ENCODE measurements at places on chromosomes 11 and 22. TPM values are rescaled to one million over a fixed set of nuclear protein-coding genes. Genes with fewer than 3 reads are reported as not detected.

DNA sequence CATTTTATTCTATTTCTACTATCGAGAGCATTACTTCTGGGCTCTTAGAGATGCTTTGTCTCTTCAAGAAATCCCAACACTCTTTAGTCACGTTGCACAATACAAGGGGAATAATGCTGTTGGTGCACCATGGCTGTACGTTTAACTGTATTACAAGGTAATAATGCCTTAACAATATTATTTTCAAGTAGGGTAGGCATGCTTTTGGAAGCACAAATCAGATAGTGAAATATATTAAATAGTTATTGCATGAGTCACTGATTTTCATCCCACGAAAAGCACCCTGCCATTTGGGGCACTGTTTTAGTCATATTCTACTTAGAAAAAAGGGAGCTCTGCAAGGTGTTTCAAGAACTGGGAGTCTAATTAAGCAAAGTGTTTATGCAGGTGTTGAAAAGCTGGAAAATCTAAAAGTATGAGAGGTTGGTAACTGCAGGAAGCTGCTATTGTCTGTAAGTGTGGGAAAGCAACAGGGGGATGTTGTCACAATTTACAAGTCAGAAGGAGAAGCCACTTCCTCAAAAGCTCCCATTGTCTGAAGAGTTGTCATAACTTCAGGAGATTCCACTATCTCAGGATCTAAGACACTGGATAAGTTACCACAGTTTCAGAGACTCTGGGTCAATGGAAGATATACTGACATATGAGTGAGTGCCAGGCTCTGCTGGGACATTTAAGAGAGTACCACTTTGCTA lies 218.2 kb downstream of the JRKL start:
- H3K4me1 ChIP-seq: no peaks in the 10 kb centered on the region
- DNase-seq: no peak
- H3K27me3 ChIP-seq: no peaks in the 10 kb centered on the region
- no peaks in the 10 kb centered on the region for H3K36me3 ChIP-seq
- H3K4me3 ChIP-seq: no peak overlapping the region
- no peak overlapping the region for H3K27ac ChIP-seq

DNA sequence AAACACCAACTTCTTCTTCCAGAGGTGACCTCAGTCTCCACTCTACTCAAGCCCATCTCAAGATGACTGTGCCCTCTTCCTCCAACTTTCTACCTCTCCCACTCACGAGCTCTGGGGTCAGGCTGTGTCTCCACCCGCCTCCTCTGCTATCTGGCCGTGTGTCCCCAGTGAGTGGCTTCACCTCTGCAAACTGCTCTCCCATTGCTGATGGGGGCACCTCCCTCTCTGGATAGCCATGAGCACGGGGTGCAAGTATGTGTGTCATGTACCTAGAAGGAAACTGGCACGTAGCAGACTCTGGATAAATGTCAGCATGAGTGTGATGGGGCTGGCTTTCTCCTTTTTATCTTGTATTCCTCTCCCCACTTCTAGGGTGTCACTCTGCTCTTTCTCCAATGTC lies 18.3 kb upstream of the RAC2 start:
- H3K4me1 ChIP-seq: peaks cover 25% of the 10 kb centered on the region
- no peak overlapping the region for H3K4me3 ChIP-seq
- no peaks in the 10 kb centered on the region for H3K36me3 ChIP-seq
- DNase-seq: no peak

The CD248 gene
- total RNA-seq: not detected

The PRRG4 gene
- not detected for total RNA-seq

DNA sequence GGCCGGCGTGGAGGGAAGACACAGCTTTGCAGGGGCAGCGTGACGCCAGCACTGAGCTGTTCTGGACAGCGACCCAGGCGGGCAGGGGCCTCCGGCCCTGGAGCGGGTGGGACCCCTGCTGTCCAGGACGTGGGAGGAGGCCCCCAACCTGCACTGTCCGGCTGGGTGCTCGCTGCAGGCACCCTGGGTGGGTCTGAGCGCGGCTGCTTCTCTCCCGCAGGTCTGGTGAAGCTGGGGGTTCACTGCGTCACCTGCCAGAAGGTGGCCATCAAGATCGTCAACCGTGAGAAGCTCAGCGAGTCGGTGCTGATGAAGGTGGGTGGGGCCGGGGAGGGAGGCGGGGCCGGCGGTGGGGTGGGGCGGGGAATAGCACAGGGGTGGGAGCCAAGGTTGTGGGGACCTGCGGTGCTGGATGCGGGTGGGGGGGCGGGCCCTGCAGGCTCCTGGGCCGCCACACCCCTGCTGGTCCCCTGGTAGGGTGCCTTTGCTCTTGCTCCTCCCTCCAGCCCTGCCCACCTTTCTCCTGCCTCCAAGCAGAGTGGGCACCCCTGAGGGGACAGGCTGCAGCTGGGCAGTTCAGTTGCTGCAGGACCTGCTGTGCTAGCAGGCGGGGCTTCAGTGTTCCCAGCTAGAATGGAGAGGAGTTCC lies 46.2 kb downstream of the BRSK2 start:
- H3K36me3 ChIP-seq: no peaks in the 10 kb centered on the region
- H3K27me3 ChIP-seq: no peaks in the 10 kb centered on the region
- H3K27ac ChIP-seq: no peak overlapping the region
- H3K4me1 ChIP-seq: no peaks in the 10 kb centered on the region
- no peak overlapping the region for H3K4me3 ChIP-seq

- H3K4me1 ChIP-seq: no peaks in the 10 kb centered on the region
- no peak for DNase-seq
- H3K27me3 ChIP-seq: no peaks in the 10 kb centered on the region
- H3K4me3 ChIP-seq: no peak overlapping the region
Observed at GRCh38 chr11:120545813-120546212, 34.3 kb downstream of the GRIK4 start.

DNA sequence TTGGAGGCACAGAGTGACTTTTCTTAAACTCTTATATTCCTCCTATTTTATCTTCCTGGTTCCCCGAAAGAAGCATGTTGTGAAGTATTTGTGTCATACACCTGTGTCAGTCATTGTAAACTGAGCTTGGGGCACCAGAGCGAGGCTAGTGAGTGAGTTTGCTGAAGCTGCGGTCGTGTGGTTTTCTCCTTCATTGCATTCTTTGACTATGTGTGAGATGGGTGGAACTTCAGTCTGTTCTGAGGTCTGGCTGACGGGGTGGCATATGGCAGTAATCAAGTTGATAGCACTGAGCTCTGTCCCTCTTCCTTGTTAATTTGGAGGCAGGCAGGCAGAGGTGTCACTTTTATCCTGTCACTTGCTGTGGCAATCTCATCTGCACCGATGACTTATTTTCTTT lies 4.2 kb downstream of the VPS26B start:
- no peak overlapping the region for H3K4me3 ChIP-seq
- no peaks in the 10 kb centered on the region for H3K36me3 ChIP-seq
- H3K4me1 ChIP-seq: peaks cover 63% of the 10 kb centered on the region

DNA sequence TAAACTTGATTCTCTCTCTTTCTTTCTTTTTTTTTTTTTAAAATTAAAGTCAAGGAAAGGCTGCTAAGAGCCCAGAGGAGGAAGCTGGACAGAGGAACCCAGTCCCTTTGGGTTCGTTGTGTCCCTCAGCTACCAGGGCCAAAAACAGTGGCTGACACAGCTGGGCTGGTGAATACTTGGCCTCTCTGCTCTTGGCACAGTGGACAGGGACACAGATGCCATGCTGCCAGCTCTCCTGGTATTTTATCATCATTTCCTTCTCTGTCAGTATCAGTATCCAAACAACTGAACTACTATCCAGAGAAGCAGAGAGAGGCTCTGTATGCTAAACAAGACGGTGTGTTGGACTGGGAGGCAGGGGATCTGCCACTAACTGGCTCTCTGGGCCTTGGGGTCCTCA lies 123.7 kb upstream of the CCDC90B start:
- H3K4me1 ChIP-seq: no peaks in the 10 kb centered on the region
- H3K4me3 ChIP-seq: no peak overlapping the region
- H3K27ac ChIP-seq: no peak overlapping the region
- DNase-seq: no peak
- H3K36me3 ChIP-seq: no peaks in the 10 kb centered on the region
- H3K27me3 ChIP-seq: no peaks in the 10 kb centered on the region

The PKDREJ gene
- total RNA-seq: not detected

The NLRP10 gene
- total RNA-seq: not detected

- no peaks in the 10 kb centered on the region for H3K4me1 ChIP-seq
- H3K4me3 ChIP-seq: no peak overlapping the region
- no peak for DNase-seq
- H3K27me3 ChIP-seq: no peaks in the 10 kb centered on the region
Observed at GRCh38 chr11:64378335-64378880, 19.4 kb downstream of the RPS6KA4 start.

The PPP2R1B gene
- total RNA-seq: 39.1 TPM

DNA sequence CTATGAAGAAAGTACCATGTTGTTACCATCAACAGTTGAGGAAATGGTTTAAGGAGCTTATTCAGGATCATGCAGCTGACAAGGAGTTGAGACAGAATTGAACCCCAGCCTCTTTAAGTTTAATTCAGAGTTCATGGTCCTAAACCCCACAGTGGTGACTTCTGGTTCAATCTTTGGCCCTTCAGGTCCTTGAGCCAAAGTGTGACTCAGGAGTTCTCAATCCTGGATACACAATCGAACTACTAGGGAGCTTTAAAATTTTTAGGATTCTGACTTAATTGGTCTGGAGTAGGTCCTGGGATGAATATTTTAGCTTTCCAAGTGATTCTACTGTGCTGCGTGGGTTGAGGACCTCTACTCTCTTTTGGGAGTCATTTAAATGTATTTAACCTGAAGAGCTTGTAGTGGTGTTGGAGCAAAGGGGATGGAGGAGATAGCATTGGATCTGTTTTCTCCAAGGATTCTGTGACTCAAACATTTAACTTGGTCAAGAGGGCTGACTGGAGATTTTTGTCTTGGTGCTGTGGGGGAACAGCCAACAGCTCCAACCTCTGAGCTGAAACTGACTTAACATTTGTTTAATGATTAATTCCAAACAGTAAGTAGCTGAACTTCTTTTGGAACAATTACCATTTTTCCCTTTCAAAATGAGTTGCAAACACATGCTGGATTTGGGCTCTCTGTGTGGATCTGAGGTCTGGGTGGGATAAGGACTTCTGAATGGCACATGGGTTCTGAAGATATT lies 80.1 kb downstream of the INSC start:
- H3K27ac ChIP-seq: no peak overlapping the region
- H3K36me3 ChIP-seq: no peaks in the 10 kb centered on the region
- no peaks in the 10 kb centered on the region for H3K27me3 ChIP-seq
- H3K4me3 ChIP-seq: no peak overlapping the region

The PTPRJ gene
- 57.8 TPM for total RNA-seq
